Urinary bladder (tissue), 4 donors: ENCODE measurements at places on chromosomes 2 and 18. TPM values are rescaled to one million over a fixed set of nuclear protein-coding genes. Genes with fewer than 3 reads are reported as not detected.

GRCh38 chr2:220034426-220035130 lies 407.1 kb downstream of the SLC4A3 start:
- no peak for DNase-seq

GRCh38 chr2:237170020-237170419 lies 84.3 kb downstream of the COPS8 start:
- no peak for DNase-seq

- DNase-seq, result no peak
Observed at GRCh38 chr2:30178618-30179434, 32.0 kb downstream of the YPEL5 start.

- no peak for DNase-seq
Observed at GRCh38 chr2:196725218-196725617, 74.3 kb downstream of the GTF3C3 start.

GRCh38 chr2:85199698-85200097 lies 66.5 kb downstream of the TCF7L1 start:
- no peak for DNase-seq

DNA sequence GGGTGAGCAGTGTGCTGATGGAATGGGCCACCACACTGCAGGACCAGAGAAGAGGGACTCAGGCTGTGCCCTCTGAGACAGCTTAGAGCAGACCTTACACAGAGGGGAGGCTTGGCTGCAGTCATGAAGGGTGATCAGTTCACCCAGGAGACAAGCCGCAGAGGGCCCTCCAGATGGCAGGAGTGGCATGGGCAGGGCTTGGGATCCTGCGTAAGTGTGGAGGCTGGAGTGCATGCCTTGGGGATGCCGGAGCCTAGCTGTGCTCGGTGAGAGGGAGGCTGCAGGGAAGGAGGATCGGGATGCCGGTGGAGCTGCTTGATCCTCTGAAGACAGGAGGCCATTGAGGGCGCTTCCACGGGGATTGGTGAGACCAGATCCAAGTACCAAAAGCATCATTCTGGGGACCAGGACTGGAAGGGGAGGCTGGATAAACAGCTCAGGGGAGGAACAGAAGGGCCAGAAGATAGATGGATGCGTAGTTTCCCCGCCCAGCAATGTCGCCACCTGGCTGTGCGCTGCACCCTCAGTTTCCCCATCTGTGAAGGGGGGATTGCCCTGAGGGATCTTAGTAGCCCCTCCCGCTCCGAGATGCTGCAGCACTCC lies 163.4 kb downstream of the INHBB start:
- DNase-seq, result no peak

GRCh38 chr2:33013684-33014110 lies 66.9 kb downstream of the LTBP1 start:
- DNase-seq, result no peak

DNA sequence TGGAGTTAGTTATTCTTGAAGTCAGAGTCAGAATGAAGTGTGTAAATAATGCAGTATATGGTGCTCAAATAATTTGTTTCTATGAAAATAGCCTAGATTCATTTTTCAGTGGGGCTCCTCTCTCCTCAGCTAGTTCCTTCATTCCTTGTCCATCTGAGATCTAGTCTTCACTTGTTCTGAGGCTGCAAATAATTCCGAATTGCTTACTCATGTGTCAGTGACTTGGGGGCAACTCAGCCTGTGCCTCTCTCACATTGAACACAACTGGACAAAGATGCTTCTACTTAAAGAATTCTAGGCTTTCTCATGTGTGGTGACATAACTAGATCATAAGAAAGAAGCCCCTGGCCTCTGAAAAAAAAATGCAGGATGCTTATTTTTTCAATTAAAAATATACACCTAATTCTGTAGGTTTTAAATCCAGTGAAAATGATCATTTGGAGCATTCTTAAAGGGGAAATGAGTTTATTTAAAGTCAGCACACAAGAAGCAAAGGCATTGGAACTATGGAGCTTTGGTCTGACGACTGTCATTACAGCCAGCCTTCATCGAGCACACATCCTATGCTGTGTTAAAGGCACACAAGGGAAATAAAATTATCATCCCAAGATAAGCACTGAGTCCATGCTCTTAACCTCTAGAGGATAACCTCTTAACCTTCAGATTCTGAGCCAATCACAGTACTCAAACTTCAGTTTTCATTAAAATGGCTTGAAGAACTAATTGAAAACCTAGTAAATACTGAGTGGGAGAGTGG lies 24.8 kb upstream of the SCN7A start:
- no peak for DNase-seq

DNA sequence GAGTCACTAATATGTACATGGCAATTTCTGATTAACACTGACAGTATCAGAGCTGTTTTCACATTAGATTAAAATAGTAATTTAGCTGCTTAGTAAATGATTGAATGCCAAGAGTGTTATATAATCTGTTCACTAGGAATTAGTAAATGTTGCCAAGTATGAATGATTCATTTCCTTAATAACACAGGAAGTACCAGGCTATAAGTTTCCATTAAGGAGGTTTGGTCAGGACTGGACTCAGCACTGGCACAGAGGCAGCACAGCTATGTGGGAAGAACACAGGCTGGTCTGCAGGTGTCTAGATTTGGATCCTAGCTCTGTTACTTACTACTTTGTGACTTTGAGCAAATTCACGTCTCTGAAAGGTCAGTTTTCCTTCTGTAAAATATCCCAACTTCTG lies 97.2 kb downstream of the TDRD15 start:
- DNase-seq, result no peak

GRCh38 chr2:158394453-158394852 lies 62.1 kb downstream of the CCDC148 start:
- DNase-seq, result no peak

- DNase-seq, result no peak
Observed at GRCh38 chr2:45836316-45836715, 184.8 kb downstream of the PRKCE start.

- DNase-seq, result no peak
Observed at GRCh38 chr2:225566798-225567197, 167.3 kb downstream of the NYAP2 start.

DNA sequence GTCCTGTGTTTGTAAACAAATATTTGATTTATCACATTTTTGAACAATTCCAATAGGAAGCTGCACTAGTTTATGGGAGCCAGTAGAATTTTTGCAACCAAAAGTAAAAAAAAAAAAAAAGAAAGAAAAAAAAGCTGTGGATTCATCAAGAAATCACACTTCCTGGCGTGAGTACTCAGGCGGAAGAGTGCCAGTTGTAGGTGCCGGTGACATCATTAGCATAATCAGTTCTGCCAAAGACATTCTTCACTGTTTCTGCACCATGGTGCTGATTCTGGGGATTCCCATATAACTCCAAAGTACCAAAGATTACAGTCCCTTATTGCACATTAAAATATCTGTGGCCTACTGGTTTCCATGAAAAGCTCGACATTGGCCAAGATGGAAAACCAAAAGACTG lies 32.8 kb downstream of the RAPGEF4 start:
- DNase-seq, result no peak

- DNase-seq, result peak; percentile 37
Observed at GRCh38 chr2:122643725-122644329, 888.4 kb downstream of the TSN start.

- DNase-seq, result no peak
Observed at GRCh38 chr2:239469106-239469960, 68.5 kb upstream of the HDAC4 start.

Gene SLC38A11
- polyA plus RNA-seq, result 2.4 TPM

Gene RNU2-63P
- not detected for polyA plus RNA-seq

Gene PRSS56
- not detected for polyA plus RNA-seq

Gene RAX
- not detected for polyA plus RNA-seq

Gene CD28
- 0.33 TPM for polyA plus RNA-seq

Gene ASPRV1
- 1.9 TPM for polyA plus RNA-seq

Gene LYPD1
- 0.46 TPM for polyA plus RNA-seq

Gene LONRF2
- polyA plus RNA-seq, result 5.0 TPM

Gene LINC00305
- not detected for polyA plus RNA-seq

Gene HOXD13
- 4.1 TPM for polyA plus RNA-seq

Gene LIMS4
- 2.8 TPM for polyA plus RNA-seq

Gene ALLC
- polyA plus RNA-seq, result 0.19 TPM

Gene CTAGE1
- not detected for polyA plus RNA-seq
